ENCODE measurements at places on chromosomes 11 and 22.
A peak's percentile ranks its signal among the peaks of the same experiment; 100 is the strongest.

GRCh38 chr11:109034339-109034696 is 369.4 kb downstream of the DDX10 start:
- DNase-seq: no peak

DNA sequence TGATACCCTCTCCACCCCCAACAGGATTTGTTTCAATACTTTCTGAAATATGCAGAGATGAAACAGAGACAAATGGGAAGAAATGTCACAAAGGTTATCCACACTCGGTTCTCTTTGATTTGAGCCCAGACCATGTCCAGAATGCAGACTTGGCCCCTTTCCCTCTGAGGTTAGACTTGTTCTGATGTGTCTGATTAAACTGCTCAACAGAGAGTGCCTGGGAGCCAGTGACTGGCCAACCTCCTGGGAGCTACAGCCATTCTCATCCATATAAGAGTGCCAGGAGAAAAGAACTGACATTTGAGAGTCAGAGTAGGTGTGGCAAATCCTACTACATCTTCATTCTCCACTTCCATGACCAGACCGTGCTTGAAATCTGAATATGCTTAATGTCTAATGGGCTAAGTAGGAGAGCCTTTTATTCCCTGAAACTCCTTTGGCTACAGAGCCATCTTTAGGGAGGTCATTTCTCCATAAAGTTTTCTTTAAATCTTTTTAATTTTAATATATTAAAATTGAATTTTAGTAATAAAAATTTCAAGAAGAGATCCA is 201.4 kb downstream of the BLID start:
- DNase-seq: no peak

GRCh38 chr11:42972741-42973140 is 339.1 kb upstream of the API5 start:
- no peak for DNase-seq

- no peak for DNase-seq
These were observed 49.0 kb downstream of the FZD4 start for GRCh38 chr11:86906198-86906597.

GRCh38 chr11:32962016-32962415 is 53.7 kb upstream of the DEPDC7 start:
- no peak for DNase-seq

- DNase-seq: no peak
These were observed 115.8 kb upstream of the IGLL5 start for GRCh38 chr22:22771696-22772377.

DNA sequence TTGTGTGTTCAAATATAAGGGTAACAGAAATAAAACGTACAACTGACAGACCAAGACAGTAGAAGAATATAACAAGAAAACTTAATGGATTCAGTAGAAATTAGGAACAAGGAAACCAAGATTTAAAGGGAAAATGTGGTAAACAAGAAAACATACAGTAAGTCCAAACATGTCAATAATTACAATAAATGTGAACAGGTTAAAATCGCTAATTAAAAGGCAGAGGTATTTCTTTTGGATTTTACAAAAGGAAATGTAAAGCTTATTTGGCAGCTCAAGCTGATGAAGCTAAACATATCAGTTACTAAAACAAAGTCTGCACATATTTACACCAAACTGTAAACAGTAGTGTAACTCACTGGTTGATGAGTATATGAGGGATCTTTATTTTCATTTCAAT is 2.3 kb upstream of the SLC22A12 start:
- DNase-seq: no peak

DNA sequence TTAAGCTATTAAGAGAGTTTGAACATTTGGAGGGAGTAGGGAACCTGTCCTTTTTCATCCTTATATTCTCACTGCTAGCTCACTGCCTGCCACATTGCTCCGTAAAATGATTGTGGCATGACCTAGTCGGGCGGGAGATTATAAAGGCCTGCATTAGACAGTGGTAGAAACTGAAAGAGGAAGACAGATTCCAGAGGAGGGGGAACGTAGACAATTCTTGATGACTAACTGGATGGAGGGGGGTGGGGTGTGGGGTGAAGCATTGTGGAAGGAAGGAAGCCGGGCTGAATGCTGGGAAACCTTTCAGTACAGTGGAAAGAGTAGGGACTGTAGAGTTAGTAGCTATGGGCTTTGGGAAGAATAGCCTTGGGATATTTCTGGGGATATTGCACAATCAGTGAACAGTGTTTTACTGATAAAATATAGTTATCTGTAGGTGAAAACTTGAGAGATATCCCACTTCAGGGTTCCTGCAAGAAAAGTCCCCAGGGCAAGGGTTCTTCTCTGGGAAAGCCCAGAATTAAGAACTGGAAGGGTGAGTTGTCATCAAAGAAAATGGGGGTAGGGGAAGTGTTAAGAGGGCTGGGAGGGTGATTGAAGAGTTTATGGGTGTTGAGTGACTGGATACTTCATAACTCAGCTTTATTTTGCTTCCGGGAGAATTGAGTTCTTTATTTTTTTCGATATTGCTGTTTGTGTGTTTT is 2.1 kb downstream of the MED15 start:
- DNase-seq: no peak

DNA sequence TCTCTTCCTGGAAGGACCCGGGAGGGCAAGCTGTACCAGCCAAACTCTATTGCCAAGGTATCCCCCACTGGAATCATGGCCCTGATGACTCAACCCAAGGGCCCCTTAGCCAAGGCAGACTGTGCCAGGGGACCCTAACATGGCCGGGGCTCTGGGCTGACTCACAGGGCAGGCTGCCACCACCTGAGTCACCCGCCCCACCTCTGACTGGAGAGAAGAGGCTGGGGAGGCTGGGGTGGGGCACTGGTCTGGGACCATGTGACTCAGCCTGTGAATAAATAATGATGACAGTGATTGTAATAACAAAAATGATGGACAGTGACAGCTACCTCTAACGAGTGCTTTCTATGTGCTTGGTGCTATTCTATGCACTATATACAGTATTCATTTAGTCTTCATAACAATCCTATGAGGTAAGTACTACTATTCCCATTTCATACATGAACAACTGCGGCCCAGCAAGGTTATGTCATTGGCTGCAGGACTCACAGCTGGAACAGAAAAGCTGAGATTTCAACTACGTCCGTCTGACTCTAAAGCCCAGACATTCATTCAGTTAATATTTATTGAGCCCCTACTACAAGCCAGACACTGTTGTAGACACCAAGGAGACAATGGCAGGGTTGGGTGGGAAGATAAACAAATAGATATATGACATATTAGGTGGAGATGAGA is 84.2 kb downstream of the FBXO7 start:
- DNase-seq: no peak

DNA sequence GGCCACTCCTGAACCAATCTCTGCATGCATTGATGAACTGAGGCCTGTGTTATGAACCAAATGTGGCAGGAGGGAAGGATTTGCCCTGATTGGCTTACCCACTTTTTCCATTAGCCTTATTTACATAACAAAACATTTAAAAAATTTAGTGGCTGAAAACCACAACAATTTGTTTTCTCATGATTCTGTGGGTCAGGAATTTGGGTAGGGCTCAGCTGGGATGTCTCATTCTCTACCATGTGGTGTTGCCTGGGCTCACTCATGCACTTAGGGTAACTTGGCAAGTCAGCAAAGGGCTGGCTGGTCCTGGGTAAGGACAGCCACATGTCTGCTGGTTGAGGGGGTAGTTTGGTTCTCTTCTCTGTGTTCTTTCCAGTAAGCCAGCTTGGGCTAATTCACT is 35.1 kb upstream of the CYP2R1 start:
- DNase-seq: no peak

- no peak for DNase-seq
These were observed 12.2 kb upstream of the CDC42BPG start for GRCh38 chr11:64856382-64857227.

GRCh38 chr22:43996170-43996980 is 27.7 kb upstream of the PARVB start:
- DNase-seq: peak; percentile 43

GRCh38 chr22:20027966-20028854 is 7.3 kb downstream of the TANGO2 start:
- no peak for DNase-seq

- DNase-seq: no peak
These were observed 112.2 kb downstream of the SBF2 start for GRCh38 chr11:10181811-10182210.

DNA sequence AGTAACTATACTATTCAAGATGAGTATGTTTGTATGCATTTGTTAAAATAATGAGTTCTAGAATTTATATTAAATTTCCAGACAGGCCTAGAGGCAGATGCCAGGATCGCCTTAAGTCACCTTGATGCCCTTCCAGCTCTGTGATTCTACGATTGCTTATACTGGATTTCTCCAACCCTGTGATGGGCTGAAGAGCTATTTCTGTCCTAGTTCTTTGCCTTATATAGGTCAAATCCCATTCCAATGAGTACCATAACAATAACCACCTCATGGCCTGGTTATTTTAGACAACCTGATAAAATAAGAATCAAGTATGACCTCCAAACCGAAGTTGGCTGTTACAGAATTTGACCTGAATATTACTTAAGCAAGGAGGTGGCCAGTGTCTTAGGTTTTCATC is 79.8 kb upstream of the BLID start:
- DNase-seq: no peak

DNA sequence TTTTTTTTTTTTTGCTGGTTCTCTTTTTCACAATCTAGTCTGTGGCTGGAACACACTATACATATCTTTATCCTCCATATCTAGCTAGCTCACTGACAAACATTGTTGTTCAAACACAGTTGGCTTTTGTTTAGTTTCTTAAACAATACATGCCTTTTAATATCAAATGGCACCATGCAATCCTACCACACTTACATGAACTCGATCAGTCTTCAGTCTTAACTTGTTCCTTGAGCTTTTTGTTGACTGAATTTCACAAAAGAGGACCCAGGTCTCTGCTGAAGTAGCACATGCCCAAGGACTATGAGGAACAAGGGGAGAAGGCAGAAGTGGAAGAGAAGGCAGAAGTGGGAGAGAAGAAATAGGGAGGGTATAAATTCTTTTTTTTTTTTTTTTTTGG is 25.5 kb downstream of the TMEM123 start:
- DNase-seq: no peak

DNA sequence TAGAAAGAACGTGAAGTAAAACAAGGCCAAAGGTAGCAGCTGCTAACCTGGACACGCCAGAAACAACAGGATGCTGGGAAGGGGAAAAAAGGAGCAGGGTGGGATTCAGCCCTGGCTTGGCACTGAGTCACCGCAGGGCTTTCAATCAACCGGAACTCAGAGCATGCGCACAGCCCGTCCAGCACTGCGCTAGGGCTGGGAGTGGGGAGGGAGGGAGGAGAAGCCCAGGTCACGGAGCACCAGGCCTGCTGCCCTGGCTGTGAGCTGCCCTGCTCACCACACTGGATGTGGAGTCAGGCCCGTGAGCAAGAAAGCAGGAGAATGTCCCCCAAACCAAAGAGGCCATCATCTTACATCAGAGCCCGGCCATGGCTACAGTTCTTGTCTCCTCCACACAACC is 51.5 kb downstream of the APOL1 start:
- DNase-seq: no peak

GRCh38 chr11:101428918-101429317 is 154.9 kb downstream of the TRPC6 start:
- no peak for DNase-seq

DNA sequence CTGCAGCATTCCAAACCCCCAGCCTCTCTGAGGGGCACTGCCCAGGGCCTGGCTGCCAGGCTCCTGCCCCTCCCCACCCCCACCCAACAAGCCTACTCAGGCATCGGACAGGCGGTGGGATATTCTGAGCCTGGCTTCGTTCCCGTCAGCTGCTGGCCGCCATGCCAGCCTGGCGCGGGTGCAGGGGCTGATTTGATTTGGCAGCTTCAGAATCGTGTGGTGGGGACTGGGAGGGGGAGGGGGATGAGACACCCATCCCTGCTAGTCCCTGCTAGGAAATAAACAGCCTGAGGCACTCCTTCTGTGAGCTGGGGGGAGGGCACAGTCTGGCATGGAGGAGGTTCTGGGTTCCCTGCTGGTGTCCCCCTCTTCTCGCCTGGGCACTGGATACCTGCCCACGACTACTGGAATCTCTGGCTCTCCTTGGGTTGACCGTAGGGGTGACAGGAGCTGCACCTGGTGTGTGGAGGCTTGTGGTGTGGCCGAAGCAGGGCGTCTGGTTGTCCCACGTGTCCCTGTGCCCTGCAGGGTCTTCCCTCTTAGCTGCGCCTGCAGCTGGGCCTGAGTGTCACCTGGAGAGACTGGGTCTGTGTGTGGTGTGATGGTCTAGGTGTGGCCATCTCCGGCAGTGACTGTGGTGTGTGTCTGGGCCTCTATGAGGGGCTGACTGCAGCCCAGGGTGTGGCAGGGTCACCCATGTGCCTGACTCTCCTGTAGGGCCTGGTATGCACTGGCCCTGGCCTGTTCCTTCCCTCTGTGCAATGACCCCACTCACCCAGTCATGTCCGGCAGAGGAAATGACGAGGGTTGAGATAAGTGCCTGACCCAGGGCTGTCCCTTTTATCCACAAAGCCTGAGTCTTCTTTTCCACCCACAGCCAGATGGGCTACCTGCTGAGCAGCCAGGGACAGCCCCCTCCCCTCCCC is 42.2 kb downstream of the PDE2A start:
- DNase-seq: no peak

- no peak for DNase-seq
These were observed 25.7 kb downstream of the AMOTL1 start for GRCh38 chr11:94793822-94794221.

GRCh38 chr11:117019871-117020270 is 78.4 kb downstream of the SIK3 start:
- peak; percentile 50 for DNase-seq

DNA sequence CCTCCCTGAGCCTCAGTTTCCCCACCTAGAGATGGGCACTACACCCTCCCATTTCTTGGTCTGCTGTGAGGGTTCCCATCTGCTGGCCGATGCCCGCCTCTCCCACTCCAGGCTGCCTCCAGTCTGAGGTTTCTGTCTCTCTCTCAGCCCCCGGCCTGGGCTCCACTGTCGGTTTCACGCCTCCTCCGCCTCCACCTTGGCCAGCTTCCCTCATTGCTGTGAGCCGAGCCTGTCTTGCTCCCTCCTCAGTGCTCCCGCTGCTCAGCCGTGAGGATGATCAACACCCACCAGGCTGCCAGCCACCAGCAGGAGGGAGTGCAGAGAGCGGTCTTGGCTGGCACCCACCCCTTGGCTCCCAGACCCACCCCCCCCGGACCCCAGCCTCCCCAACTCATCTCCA is 61.0 kb downstream of the CYTH4 start:
- DNase-seq: no peak

DNA sequence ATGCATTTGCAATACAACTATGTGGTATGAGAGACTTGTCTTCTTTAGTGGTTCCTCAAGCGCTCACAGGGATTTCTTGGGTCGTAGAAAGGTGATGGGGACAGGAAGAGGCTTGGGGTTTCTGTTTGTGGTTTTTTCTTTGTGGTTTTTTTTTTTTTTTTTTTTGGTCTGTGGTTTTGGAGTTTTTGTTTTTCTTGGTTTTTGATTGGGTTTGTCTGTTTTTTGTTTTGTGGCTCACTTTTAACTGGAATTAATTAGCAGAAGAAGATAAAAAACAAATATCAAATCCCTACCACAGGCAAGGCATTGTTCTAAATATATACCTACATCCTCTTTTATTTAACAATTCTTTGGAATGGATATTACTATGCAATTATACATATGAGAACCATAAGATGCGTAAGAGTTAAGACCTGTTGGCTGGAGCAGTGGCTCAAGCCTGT is 5.5 kb downstream of the TTC28 start:
- no peak for DNase-seq

Data from stimulated activated effector memory CD8-positive, alpha-beta T cell treated with anti-CD3 and anti-CD28 coated beads, Interleukin-12 subunit alpha, Interleukin-12 subunit beta, amount 100 ng/mL, for 72 hours (primary cell).